ENCODE measurements at places on chromosomes 3 and 15.

GRCh38 chr3:95815828-95816227 is 998.6 kb upstream of the EPHA6 start:
- DNase-seq, result no peak

- no peak for DNase-seq
Observed at GRCh38 chr3:53719796-53720195, 126.4 kb downstream of the CHDH start.

GRCh38 chr15:75809986-75810750 is 33.1 kb upstream of the UBE2Q2 start:
- no peak for DNase-seq

DNA sequence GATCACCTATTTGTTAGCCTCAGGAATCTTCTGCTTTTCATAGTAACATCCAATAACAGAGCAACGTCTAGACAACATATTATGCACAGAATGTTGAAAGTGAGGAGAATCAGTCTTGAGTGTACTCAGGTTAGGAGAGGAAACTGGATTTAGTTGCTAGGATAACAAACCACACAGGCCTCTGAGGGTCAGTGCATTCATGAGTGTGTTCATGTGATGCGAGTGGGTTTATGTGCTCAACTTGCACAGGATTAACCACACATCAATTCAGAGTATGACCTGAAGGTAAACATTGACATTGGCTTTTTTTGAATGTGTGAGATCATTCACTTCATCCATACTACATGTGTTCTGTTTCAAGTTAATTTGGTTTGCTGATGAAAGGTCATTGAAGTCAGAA is 287.6 kb downstream of the DIPK2A start:
- DNase-seq, result no peak

GRCh38 chr3:138971766-138972320 is 24.8 kb downstream of the FOXL2NB start:
- no peak for DNase-seq

GRCh38 chr3:159924411-159924810 is 64.2 kb upstream of the IL12A start:
- DNase-seq, result no peak

GRCh38 chr15:93830221-93831080 is 400.9 kb upstream of the MCTP2 start:
- no peak for DNase-seq

DNA sequence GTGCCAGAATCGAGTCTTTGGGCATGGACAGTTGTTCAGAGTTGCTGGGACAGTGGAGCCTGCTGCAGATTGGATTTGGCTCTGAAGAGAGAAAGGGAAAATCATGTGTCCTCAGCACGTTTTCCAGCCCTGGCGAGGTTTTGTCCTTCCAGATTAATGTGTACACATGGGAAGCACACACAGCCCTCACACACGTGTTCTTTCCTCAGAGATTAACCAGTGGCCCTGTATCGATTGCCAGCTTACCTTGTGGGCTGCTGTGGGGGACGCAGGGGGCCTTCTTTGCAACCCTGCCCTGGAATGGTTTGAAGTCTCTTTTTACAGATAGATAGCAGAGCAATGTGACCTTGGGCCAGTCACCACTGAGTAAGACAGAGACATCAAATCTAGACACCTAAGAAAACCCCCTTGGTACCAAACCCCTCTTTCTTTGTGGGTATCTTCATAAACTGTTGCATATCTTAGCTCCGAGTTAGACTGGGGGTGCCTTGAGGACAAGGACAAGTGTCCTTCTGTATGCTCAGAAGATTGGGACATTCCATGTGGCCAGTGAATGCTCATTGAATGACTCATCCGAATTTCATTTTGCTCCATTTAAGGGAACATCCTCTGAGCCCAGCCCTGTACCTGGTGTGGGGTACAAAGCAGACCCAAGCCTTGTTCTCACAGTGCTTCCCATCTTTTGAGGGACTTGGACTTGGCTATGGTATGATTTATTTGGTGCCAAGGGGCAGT is 48.0 kb downstream of the SMAD6 start:
- no peak for DNase-seq

GRCh38 chr3:17535274-17535673 is 207.2 kb downstream of the TBC1D5 start:
- DNase-seq, result no peak

GRCh38 chr15:90497912-90498311 is 31.8 kb upstream of the CRTC3 start:
- DNase-seq, result no peak

GRCh38 chr3:45553469-45553974 is 41.0 kb upstream of the LIMD1 start:
- no peak for DNase-seq

DNA sequence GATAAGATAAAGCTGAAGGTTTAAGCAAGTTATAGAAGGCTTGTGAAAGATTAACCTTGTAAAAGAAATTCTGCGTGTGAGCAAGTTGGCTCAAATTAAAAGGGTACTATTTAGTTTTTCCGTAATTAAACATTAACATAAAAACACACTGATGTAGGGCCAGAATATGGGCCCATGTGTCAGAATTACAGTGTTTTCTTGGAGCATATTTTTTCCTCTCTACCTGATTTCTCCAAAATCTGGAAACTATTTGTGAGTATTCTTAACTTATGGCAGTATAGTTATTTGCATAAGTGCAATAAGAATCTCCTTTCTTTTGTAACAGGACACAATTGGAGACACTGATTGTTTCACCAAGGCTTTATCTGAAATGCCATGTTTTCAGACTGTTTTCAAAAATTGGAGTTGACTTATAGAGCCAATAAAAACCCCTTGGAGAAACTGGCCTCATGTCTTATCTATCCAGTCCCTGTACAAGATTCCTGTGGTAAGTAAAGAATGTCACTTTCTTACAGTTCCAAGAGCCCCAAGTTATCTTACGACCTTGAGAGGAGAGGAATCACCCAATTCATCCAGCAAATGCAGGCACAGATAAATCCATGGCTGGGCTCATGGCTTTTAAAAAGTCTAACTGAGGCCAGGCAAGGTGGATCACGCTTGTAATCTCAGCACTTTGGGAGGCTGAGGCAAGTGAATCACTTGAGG is 47.8 kb upstream of the P2RY1 start:
- no peak for DNase-seq

- no peak for DNase-seq
Observed at GRCh38 chr15:80501476-80501875, 97.3 kb downstream of the ARNT2 start.

- DNase-seq, result no peak
Observed at GRCh38 chr15:34883633-34884032, 85.9 kb downstream of the AQR start.

- no peak for DNase-seq
Observed at GRCh38 chr3:191417457-191417729, 43.6 kb upstream of the PYDC2 start.

- no peak for DNase-seq
Observed at GRCh38 chr15:50886611-50887345, 21.7 kb upstream of the AP4E1 start.

GRCh38 chr3:86230762-86231161 is 760.2 kb downstream of the VGLL3 start:
- DNase-seq, result no peak

- no peak for DNase-seq
Observed at GRCh38 chr3:157103280-157103679, 56.7 kb downstream of the CCNL1 start.

- DNase-seq, result no peak
Observed at GRCh38 chr3:186038360-186038759, 70.5 kb downstream of the ETV5 start.

DNA sequence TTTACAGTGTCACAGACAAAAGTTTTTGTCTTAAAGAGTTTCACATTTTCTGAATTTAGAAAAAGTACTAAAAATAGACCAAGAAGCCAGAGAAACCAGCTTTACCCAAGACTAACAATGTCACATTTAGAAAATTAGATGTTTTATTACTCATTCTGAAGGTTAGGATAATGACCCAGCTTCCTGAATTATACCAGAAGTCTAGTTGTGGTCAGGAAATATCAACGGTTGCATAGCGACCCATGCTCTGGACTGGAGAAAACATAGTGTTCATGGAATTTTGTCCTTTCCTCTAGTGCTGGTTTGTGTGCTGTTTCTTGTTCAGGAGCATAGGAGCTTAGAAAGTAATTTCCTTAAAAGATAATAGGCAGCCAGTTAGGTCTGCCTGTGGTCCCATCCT is 59.0 kb downstream of the DPPA2 start:
- no peak for DNase-seq

DNA sequence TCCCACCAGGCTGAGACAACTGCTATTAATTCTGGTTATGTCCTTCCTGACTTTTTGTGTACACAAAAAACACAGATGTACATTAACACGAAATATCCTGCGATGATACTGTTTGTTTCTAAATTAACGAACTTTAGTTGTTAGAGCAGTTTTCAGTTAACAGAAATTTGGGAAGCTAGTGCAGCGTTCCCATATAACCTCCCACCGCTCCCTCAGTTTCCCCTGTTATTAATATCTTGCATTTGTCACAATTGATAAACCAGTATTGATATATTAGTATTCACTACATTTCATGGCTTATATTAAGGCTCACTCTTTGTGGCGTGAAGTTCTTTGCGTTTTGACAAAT is 45.3 kb upstream of the RNU6-1 start:
- DNase-seq, result no peak

- peak; percentile 62 for DNase-seq
Observed at GRCh38 chr15:74776821-74777768, 4.8 kb upstream of the CSK start.

GRCh38 chr3:30355622-30356021 is 250.8 kb upstream of the TGFBR2 start:
- DNase-seq, result no peak

DNA sequence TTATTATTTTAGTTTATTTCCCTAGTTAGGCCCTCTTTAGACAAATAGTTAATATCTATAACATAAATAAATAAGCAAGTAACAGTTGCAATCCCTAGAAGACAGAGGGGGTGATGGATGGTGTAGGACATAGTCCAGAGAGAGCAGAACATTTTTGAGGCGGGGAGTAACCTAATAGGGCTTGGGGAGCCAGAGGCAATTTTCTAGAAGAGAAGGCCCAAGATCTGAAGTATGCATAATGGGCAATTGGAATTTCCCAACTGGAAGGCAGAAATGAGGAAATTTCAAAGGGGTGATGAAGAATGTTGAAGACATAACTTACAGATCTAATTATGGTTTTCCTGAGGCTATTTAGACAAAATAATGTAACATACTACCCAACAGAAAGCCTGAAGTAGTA is 525.7 kb downstream of the TUSC7 start:
- DNase-seq, result no peak

DNA sequence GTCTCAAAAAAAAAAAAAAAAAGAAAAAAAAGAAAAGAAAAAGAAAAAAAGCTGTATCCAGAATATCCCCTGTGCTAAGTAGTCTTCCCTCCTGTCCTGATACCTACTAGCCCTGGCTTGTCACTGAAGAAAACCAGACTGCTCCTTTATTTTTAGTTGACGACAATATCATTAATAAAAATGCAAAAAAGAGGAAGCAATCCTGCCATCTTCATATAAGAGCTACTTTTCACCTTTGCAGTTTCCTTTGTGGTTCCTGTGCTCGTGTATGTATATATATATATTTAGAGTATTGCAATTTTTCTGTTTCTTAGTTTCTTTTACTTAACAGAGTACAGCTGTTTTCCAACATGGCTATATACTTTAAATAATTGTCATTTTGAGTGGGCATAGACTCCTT is 13.6 kb downstream of the C3orf20 start:
- no peak for DNase-seq

DNA sequence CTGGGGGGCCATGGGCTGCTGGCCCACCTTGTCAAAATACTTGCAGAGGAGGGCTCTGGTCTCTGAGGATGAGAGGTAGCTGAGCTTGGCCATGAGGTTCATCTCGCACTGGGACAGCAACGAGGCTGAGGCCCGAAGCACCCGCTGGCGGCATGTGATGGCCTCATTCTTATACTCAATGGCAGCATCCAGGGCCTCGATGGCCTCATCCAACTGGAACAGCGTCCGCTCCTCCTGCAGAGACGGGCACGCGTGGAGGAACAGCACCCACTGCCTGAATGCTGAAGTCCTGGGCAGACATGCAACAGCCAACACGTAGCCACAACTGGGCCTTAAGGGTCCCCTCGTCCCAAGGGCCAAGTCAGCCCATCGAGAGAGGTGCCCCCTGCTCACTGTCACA is 25.0 kb downstream of the KIF7 start:
- no peak for DNase-seq

DNA sequence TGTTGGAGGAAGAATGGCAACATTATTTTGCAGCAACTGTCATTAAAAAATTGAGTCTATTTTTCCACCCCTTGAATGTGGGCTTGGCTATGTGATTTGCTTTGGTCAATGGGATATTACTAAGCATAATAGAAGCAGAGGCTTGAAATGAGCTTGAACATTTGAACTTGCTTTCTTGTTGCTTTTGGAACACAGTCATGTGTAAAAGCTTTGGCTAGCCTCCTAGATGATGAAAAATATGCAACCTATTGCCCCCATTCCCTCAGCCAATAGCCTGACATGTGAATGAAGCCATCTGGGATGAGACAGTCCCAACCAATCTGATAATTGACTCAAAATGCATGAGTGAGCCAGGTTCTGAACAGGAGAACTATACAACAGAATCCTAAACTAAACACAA is 78.4 kb downstream of the PLSCR2 start:
- DNase-seq, result no peak

- DNase-seq, result no peak
Observed at GRCh38 chr3:54511766-54512365, 389.5 kb downstream of the CACNA2D3 start.

DNA sequence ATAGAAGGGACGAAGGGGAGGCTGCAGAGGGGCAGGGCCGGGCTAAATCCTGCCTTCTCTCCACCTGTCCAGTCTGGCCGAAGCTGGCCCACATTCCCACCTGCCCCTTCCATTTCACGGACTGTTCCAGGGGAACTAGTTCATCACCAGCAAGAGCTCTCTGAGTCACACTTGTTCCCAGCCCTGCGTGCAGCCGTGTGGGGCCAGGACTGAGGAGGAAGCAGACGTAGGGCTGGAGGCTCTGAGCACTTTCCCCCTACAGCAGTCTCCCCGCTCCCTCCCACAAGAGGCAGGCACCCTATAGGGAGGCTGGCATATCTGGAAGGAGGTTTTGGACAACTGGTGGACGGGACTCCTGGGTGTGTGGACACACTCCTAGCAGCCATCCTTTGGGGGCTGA is 3.0 kb downstream of the ITIH4 start:
- no peak for DNase-seq

GRCh38 chr15:100733101-100733842 is 130.9 kb downstream of the ASB7 start:
- no peak for DNase-seq

GRCh38 chr3:4935347-4935746 is 43.9 kb upstream of the BHLHE40 start:
- DNase-seq, result peak; percentile 12

- DNase-seq, result no peak
Observed at GRCh38 chr3:154280161-154280560, 44.1 kb downstream of the DHX36 start.
